ENCODE measurements at places on chromosomes 1 and 21. TPM values are rescaled to one million over a fixed set of nuclear protein-coding genes. Genes with fewer than 3 reads are reported as not detected.

The MPL gene
- 6.2 TPM for total RNA-seq

The CCDC17 gene
- 3.9 TPM for total RNA-seq

The CDK11A gene
- total RNA-seq = 109 TPM

The GPR61 gene
- total RNA-seq = not detected

The VANGL1 gene
- 14.9 TPM for total RNA-seq

The CLEC20A gene
- not detected for total RNA-seq

The HCRTR1 gene
- not detected for total RNA-seq

The F5 gene
- total RNA-seq = not detected

The SELL gene
- total RNA-seq = 0.82 TPM

Measured in endothelial cell (in vitro differentiated cells).